Activated CD4-positive, alpha-beta memory T cell treated with anti-CD3 and anti-CD28 coated beads for 36 hours (primary cell): ENCODE measurements at places on chromosomes 5 and 9. TPM values are rescaled to one million over a fixed set of nuclear protein-coding genes. Genes with fewer than 3 reads are reported as not detected.

The FOXD4L6 gene
- not detected for total RNA-seq

The COX7C gene
- total RNA-seq = 640 TPM

The PCDHB11 gene
- not detected for total RNA-seq

The DBH gene
- total RNA-seq = not detected

The C5orf46 gene
- not detected for total RNA-seq

The PCDHB12 gene
- not detected for total RNA-seq

The GABRB2 gene
- not detected for total RNA-seq

DNA sequence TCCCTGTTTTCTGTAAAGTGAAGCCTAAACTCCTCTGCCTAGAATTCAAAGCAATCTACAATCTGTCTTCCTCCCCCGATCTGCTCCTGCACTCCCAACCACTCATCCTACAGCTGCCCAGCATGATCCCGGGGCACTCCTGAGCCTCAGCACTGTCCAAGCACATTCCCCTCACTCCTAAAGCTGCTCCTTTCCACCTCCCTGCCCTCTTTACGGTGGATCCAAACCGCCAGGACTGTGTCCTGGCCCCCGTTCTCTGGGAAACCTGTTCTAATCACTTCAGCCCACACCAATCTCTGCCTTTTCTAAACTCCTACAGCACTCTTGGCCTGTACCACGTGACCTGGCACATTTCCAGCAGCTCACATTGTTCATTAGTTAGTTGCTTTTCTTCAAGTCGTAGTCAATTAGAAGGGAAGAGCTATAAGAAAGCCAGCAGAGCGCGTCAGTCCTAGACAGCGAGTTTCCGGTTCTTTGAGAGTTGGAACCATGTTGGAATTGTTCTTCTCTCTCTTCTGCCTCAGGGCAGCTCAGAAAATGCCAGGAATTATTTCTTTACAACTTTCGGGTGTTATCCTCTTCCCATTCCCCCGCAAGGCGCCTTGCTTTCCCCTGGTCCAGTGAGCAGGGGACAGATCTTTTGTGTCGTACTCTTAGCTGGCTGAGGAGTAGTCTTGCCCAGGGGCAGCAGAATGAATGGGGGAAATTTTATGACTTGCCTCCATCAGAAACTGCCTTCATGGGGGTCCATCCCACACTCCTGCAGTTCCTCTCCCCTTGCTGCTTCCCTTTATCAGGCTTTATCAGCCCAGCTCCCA is 60.7 kb downstream of the NRG2 start:
- no peaks in the 10 kb centered on the region for H3K4me1 ChIP-seq
- no peak overlapping the region for H3K4me3 ChIP-seq
- DNase-seq = no peak
- H3K27me3 ChIP-seq = peaks cover 18% of the 10 kb centered on the region

DNA sequence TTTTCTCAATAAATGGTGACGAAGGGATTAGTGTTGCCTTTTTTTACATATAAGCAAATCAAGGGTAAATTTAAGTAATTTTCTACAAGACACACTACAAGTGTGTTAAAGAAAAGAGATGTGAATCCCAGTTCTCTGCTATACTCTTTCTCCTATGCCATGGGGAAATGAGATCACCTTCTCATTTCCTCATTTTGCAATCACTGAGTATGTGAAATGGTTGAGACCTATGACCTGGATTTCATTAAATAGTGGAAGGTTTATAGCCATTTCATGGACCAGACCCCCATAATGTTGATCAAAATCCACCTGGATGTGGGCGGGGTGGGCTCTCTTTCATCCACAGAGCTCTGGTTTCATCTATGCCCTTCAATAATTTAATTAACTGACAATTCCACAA is 66.9 kb upstream of the SLIT3 start:
- no peak for DNase-seq
- no peak overlapping the region for H3K27ac ChIP-seq
- H3K27me3 ChIP-seq = peaks cover 3% of the 10 kb centered on the region
- H3K36me3 ChIP-seq = no peaks in the 10 kb centered on the region
- no peaks in the 10 kb centered on the region for H3K4me1 ChIP-seq

DNA sequence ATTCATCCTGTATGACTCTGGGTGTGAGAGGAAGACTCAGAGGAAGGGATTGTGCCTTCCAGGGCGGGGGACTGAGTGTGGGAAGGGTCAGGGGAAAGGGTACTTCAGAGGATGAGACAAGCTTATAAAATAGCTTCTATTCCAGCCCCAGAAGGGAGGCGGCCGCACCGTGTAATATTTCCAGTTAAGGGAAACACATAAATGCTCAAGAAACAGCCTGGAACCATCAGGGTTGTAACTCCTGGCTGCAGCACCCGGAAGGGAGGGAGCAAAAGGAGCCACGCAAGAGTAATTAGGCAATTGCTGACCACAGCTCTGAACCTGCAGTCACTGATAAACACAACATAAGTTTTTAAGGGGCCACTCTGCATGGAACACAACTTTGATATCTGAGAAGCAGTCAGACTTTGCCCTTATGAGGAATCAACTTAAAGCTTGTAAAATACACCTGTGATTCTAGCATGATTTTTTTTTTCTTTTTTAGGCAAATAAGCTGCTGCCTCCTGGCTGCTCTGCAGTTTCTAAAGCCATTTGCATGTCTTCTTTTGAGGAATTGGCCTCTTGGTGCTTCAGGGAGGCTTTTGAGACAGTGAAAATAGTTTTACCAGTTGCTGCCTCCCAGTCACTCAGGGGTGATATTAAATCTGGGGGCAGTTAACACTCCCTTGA is 382.7 kb downstream of the ENC1 start:
- no peak overlapping the region for H3K27ac ChIP-seq
- peaks cover 16% of the 10 kb centered on the region for H3K27me3 ChIP-seq
- DNase-seq = no peak
- H3K4me3 ChIP-seq = no peak overlapping the region
- H3K36me3 ChIP-seq = no peaks in the 10 kb centered on the region
- H3K4me1 ChIP-seq = no peaks in the 10 kb centered on the region

GRCh38 chr9:72579190-72579589 is 57.8 kb downstream of the TMC1 start:
- peaks cover 2% of the 10 kb centered on the region for H3K36me3 ChIP-seq
- no peak for DNase-seq
- peaks cover 42% of the 10 kb centered on the region for H3K4me1 ChIP-seq
- H3K27ac ChIP-seq = no peak overlapping the region
- no peak overlapping the region for H3K4me3 ChIP-seq

GRCh38 chr9:81410201-81410600 is 279.1 kb downstream of the TLE1 start:
- no peak overlapping the region for H3K27ac ChIP-seq
- no peaks in the 10 kb centered on the region for H3K36me3 ChIP-seq
- no peaks in the 10 kb centered on the region for H3K4me1 ChIP-seq
- no peak for DNase-seq
- H3K27me3 ChIP-seq = no peaks in the 10 kb centered on the region
- no peak overlapping the region for H3K4me3 ChIP-seq

GRCh38 chr9:137663584-137663983 is 44.8 kb downstream of the EHMT1 start:
- H3K27me3 ChIP-seq = no peaks in the 10 kb centered on the region
- H3K4me3 ChIP-seq = no peak overlapping the region
- H3K36me3 ChIP-seq = peaks cover 2% of the 10 kb centered on the region
- DNase-seq = no peak
- no peak overlapping the region for H3K27ac ChIP-seq

DNA sequence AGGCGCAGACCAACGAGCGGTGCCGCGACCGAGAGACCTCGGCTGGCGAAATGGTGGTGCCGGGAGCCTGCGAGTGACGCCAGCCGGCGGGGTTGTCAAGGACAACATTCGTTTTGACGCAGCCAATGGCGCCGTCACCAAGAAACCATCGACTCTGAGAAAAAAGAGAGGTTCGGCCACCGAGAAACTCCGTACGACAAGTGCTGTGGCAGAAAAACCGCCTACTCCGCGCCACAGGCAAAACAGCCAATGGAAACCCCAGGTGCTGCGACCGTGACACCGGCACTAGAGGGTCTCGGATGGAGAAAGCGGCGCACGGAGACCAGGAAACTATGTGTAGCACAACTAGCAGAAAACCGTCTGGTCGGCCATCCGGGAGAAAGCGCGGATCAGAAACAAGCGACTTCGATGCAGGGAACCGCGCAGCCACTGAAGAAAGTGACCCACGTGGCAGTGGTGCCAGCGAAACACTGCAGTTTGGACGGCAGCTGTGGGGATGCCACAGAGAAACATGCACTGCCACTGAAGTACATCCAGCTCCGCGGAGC is 88.8 kb downstream of the ANXA2R start:
- peak overlapping the region; percentile 94 for H3K4me3 ChIP-seq
- DNase-seq = peak; percentile 85
- H3K4me1 ChIP-seq = peaks cover 30% of the 10 kb centered on the region
- H3K27me3 ChIP-seq = no peaks in the 10 kb centered on the region

DNA sequence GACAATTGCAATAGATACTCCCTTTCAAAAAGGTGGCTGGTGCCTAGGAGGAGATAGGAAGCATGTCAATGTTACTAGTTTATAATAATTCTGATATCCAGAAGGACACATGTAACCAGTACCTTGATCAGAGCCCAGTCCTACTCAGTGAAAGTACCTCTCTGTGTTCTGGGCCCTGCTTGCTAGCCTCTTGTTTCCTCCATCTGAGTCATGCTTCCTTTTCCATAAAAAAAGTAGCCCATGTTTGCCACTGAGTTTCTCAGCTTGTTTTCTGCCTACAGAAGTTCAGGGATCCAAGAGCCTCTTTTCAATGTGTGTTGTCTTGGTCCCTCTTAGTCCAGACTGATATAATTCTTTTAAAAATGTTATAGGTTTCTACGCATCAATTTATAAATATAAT is 149.0 kb downstream of the SSBP2 start:
- DNase-seq = no peak
- H3K27me3 ChIP-seq = no peaks in the 10 kb centered on the region
- no peak overlapping the region for H3K4me3 ChIP-seq
- H3K27ac ChIP-seq = no peak overlapping the region

GRCh38 chr5:58671155-58671554 is 88.3 kb downstream of the RAB3C start:
- H3K4me1 ChIP-seq = no peaks in the 10 kb centered on the region
- no peaks in the 10 kb centered on the region for H3K36me3 ChIP-seq
- no peak overlapping the region for H3K4me3 ChIP-seq
- no peak overlapping the region for H3K27ac ChIP-seq

DNA sequence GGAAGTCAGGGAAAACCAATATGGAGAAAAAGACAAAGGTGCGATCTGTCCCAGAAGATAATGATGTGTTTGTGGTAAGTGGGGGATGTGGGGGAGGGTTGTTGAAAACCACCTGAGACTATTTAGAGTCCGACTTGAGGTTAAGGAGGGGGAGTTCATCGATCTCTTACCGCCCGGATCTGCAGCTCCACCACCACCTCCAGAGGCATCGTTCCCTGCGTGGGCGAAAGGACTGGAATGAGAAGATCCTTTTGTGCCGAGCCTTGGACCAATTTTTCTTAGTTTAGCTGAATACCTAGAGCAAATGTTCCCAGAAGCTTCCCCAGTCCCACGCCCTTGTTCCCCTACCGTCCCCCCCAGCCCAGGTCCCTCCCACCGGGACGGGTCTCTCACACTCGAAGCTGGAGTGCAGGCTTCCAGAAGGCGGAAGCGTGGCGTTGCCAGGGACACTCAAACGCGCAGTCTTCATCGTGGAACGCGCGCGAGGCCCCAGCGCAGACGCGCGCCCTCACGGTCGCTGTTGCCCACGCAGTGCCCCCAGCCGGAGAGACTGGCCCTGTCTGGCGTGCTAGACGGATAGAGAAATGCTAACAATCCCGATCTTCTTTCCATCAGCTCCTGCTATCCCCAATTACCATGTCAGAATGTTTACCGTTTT is at the start of gene SPATA6L:
Gene SPATA6L (minus strand): TSS at position 439 of the 658 bp plus-strand sequence. CDS start 230 bp downstream, at position 209.
- DNase-seq = peak; percentile 60
- no peak within 1 kb of the TSS for H3K27ac ChIP-seq
- peaks cover 76% of the 10 kb centered on the region for H3K4me1 ChIP-seq
- H3K4me3 ChIP-seq = peak within 1 kb of the TSS; percentile 68
- H3K27me3 ChIP-seq = no peaks in the 10 kb centered on the region
- no peaks in the 10 kb centered on the region for H3K36me3 ChIP-seq

DNA sequence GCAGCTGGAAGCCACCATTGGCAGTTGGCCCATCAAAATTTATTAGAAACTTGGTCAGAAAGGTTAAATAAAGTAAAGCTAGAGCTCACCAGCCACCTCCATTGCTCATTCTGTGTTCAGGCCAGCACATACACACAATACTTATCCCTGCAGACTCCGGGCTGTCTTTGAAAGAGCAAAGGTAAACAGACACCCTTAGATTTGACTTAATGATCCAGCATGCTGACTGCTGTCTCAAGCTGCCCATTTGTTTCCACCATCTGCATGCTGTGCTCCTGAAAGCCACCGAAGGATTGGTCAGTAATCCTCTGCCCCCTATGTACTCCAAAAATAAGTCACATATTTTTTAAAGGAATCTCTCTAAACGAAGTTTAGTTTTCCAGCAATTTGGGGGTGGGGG is 1059.8 kb upstream of the DMAC1 start:
- H3K27ac ChIP-seq = no peak overlapping the region
- no peak for DNase-seq
- H3K4me3 ChIP-seq = no peak overlapping the region
- H3K27me3 ChIP-seq = peaks cover 41% of the 10 kb centered on the region
- no peaks in the 10 kb centered on the region for H3K36me3 ChIP-seq

DNA sequence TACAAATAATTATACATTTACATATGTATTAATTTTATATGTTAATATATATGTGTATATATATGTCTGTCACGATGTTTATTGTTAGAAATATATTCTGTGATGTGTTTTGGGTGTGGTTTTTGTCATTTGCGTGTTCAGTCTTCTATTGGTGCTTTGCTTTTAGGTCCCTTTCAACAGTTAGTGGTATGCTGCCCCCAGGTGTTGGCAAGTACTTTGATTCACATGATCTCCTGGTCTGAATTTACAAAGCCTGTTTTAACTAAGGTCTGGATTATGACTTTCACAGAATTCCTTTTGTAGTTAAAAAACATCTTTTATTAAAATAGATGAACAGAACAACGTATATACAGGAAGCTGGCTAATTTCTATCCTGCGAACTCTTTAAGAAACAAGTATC is 271.5 kb downstream of the CCDC171 start:
- H3K4me1 ChIP-seq = no peaks in the 10 kb centered on the region
- no peak overlapping the region for H3K4me3 ChIP-seq
- no peak for DNase-seq
- H3K27me3 ChIP-seq = peaks cover 2% of the 10 kb centered on the region

DNA sequence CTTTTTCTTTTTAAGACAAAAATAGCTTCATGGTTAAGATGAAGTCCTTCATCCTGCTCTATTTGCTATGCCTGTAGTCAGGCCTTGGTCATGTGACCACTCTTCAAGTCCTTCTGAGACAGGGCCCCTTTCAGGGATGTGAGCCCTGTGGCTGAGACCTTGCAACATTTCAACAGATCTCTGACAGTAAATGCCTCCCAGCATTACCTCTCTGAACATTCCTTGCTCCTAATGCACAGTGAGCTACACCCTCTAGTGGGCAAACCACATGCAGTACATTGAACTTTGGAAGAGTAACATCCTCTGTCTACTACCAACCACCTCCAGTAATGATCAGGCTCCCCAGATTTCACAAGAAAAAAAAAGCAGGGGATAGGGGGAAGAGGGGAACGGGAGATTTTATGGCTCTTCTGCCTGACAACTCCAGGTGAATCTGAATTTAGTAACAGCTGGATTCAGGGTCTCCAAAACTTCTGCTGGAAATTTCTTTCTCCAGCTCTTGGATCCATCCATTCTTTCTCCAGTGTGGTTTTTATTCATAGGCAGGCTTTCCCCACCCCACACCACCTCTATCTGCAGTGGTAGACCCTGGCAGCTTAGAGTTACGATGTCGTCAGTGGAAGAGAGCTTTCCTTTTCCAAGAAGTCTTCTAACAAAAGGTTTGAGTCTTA is 8.9 kb upstream of the FBXO38 start:
- no peaks in the 10 kb centered on the region for H3K27me3 ChIP-seq
- H3K4me3 ChIP-seq = no peak overlapping the region
- peaks cover 3% of the 10 kb centered on the region for H3K4me1 ChIP-seq
- no peak overlapping the region for H3K27ac ChIP-seq
- H3K36me3 ChIP-seq = peaks cover 16% of the 10 kb centered on the region
- peak; percentile 11 for DNase-seq
